MG63 (cell line): ENCODE measurements at places on chromosomes 11 and 22. TPM values are rescaled to one million over a fixed set of nuclear protein-coding genes. Genes with fewer than 3 reads are reported as not detected.

Gene KRTAP5-7
- total RNA-seq = not detected in 2 replicates

Gene DKK3
- 228 and 269 TPM in 2 replicates for total RNA-seq

Gene GAL3ST3
- total RNA-seq = not detected in 2 replicates

Gene LDLRAD3
- total RNA-seq = 1.6 and 1.8 TPM in 2 replicates

Gene APOA4
- not detected in 2 replicates for total RNA-seq

Gene ROBO4
- 7.4 and 13.7 TPM in 2 replicates for total RNA-seq

Gene SHISAL1
- 37.9 and 49.6 TPM in 2 replicates for total RNA-seq

Gene NOX4
- not detected in 2 replicates for total RNA-seq

Gene GDPD5
- 15.2 and 16.2 TPM in 2 replicates for total RNA-seq

Gene C11orf91
- total RNA-seq = not detected in 2 replicates

Gene PKNOX2
- total RNA-seq = 0.94 and 15.3 TPM in 2 replicates

Gene GTF2H1
- total RNA-seq = 46.7 and 60.7 TPM in 2 replicates

Gene SCGB1A1
- total RNA-seq = not detected in 2 replicates

Gene SLC37A2
- total RNA-seq = 0.07 and 0.79 TPM in 2 replicates

Gene NEFH
- not detected in 2 replicates for total RNA-seq

Gene IGLL1
- total RNA-seq = not detected in 2 replicates

Gene NAALAD2
- not detected in 2 replicates for total RNA-seq

Gene LIF
- total RNA-seq = 11.1 and 13.0 TPM in 2 replicates

Gene FGF3
- total RNA-seq = not detected in 2 replicates

Gene IGHMBP2
- 7.8 and 15.6 TPM in 2 replicates for total RNA-seq

Gene FGF19
- total RNA-seq = not detected in 2 replicates

Gene LRRN4CL
- total RNA-seq = 1.4 and 2.3 TPM in 2 replicates

Gene TKFC
- total RNA-seq = 12.9 and 36.0 TPM in 2 replicates

Gene CCDC81
- total RNA-seq = not detected in 2 replicates

Gene PANX2
- total RNA-seq = 0.12 and 0.79 TPM in 2 replicates

Gene DCDC1
- total RNA-seq = 0.36 TPM in 1 of 2 replicates, not detected in the other

Gene GP1BB
- 3.5 and 15.9 TPM in 2 replicates for total RNA-seq

Gene INPP5J
- not detected in 2 replicates for total RNA-seq

Gene CDC45
- 81.8 and 89.1 TPM in 2 replicates for total RNA-seq

Gene ANO1
- total RNA-seq = 0.12 and 0.99 TPM in 2 replicates

Gene APOL6
- 8.5 and 9.9 TPM in 2 replicates for total RNA-seq

Gene APOBEC3F
- 0.20 TPM in 1 of 2 replicates, not detected in the other for total RNA-seq

Gene KBTBD3
- 0.63 and 1.4 TPM in 2 replicates for total RNA-seq

Gene SLN
- total RNA-seq = not detected in 2 replicates

Gene LGR4
- 3.9 and 7.7 TPM in 2 replicates for total RNA-seq

Gene PRCP
- total RNA-seq = 24.0 and 33.3 TPM in 2 replicates

Gene POTEH
- total RNA-seq = not detected in 2 replicates

Gene BLID
- total RNA-seq = not detected in 2 replicates

Gene TCIRG1
- 26.4 and 36.9 TPM in 2 replicates for total RNA-seq

Gene ARL2
- total RNA-seq = 170 and 249 TPM in 2 replicates

Gene ZNF280B
- total RNA-seq = 0.79 and 1.1 TPM in 2 replicates

Gene OR52H1
- not detected in 2 replicates for total RNA-seq

Gene PIWIL4
- total RNA-seq = 0.20 TPM in 1 of 2 replicates, not detected in the other

Gene DGCR6L
- total RNA-seq = 82.0 and 82.5 TPM in 2 replicates

Gene MYOD1
- not detected in 2 replicates for total RNA-seq
